CD14-positive monocyte (primary cell): ENCODE measurements at places on chromosomes 16 and 17.

DNA sequence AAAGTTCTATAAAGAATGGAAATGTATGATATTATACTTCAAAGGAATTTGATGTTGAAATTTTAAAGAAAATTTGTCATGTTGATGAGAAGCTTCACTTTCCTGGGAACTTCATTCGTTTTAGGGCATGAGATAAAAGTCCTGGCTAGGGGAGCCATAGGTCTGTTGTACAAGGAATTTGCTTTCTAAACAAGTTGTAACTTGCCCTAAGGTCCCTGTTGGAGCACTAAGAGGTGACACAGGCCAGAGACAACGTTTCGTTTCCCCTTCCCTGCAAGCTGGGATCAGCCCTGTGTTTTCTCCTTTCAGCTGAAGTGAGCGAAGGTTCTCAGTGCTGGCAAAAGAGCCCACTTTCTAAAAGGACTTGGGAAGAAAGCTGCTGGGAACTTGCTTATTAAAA, 16.6 kb downstream of the PLD6 start:
- no peaks in the 10 kb centered on the region for H3K27me3 ChIP-seq
- H3K4me3 ChIP-seq = no peak overlapping the region
- DNase-seq = no peak
- H3K36me3 ChIP-seq = peaks cover 1% of the 10 kb centered on the region
- peaks cover 17% of the 10 kb centered on the region for H3K4me1 ChIP-seq

GRCh38 chr16:84548508-84548907, 44.0 kb upstream of the MEAK7 start:
- no peak for DNase-seq
- no peak overlapping the region for H3K27ac ChIP-seq
- peaks cover 21% of the 10 kb centered on the region for H3K4me1 ChIP-seq
- no peaks in the 10 kb centered on the region for H3K36me3 ChIP-seq

DNA sequence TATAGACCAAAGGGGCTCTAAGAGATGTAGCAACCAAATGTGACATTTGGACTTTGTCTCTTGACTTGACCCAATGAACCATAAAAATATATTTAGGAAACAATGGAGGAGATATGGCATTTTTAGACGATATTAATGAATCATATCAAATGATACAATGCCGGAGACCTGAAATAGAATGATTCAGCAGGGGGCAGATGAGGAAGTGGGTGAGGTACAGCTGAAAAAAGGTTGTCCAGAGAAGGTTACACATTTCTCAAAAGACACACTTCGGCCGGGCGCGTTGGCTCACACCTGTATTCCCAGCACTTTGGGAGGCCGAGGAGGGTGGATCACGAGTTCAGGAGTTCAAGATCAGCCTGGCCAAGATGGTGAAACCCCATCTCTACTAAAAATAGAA, 16.5 kb upstream of the SNN start:
- H3K36me3 ChIP-seq = no peaks in the 10 kb centered on the region
- no peaks in the 10 kb centered on the region for H3K27me3 ChIP-seq
- H3K4me1 ChIP-seq = no peaks in the 10 kb centered on the region
- no peak for DNase-seq

DNA sequence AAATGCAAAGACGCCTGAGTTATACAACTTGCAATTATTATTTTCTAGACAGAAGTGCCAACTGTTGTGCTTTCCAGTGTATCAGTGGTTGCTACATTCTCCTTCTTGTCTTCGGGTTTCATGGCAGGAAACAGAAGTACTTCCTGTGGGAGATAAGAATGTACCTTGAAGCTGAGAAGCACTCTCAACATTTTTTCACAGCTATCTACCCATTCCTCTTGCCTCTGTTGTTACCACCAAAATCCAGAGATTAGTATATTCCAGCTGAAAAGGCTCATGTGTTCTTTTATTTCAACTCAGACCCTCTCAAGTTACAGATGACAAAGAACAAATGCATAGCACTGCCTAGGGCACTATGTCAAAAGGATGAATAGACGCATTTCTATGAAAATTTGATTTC, 4.8 kb upstream of the ADAT1 start:
- H3K27ac ChIP-seq = no peak overlapping the region
- peaks cover 4% of the 10 kb centered on the region for H3K4me1 ChIP-seq
- no peak overlapping the region for H3K4me3 ChIP-seq
- H3K27me3 ChIP-seq = no peaks in the 10 kb centered on the region

DNA sequence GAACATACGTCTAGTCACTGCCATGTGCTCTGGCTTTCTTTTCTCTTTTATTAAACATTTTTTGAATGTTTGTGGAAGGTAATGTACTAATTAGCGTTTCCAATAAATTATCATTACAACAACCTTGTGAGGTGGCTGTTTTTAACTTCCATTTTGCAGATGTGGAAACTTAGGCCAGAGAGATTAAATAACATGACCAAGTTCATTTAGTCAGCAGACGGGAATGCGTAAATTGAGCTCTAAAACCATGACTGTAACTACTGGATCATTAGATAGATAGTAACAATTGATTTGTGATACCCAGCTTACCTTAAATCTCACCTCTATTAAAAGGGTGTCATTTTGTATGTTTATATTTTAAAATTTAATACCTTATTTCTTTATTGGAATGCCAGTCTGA, 49.4 kb downstream of the RABEP1 start:
- H3K27ac ChIP-seq = no peak overlapping the region
- no peaks in the 10 kb centered on the region for H3K4me1 ChIP-seq
- H3K36me3 ChIP-seq = peaks cover 53% of the 10 kb centered on the region
- H3K4me3 ChIP-seq = no peak overlapping the region

- no peak for DNase-seq
- no peaks in the 10 kb centered on the region for H3K27me3 ChIP-seq
- H3K27ac ChIP-seq = no peak overlapping the region
- no peak overlapping the region for H3K4me3 ChIP-seq
- H3K36me3 ChIP-seq = peaks cover 3% of the 10 kb centered on the region
These were observed 155.7 kb upstream of the NOL11 start for GRCh38 chr17:67562005-67562404.

- H3K4me1 ChIP-seq = no peaks in the 10 kb centered on the region
- DNase-seq = no peak
- no peak overlapping the region for H3K4me3 ChIP-seq
- no peaks in the 10 kb centered on the region for H3K36me3 ChIP-seq
- no peak overlapping the region for H3K27ac ChIP-seq
- H3K27me3 ChIP-seq = no peaks in the 10 kb centered on the region
These were observed 20.5 kb downstream of the TMEM114 start for GRCh38 chr16:8569650-8570346.

- DNase-seq = no peak
- no peak overlapping the region for H3K27ac ChIP-seq
- H3K27me3 ChIP-seq = peaks cover 32% of the 10 kb centered on the region
These were observed 16.3 kb upstream of the BCAR1 start for GRCh38 chr16:75267631-75268264.

DNA sequence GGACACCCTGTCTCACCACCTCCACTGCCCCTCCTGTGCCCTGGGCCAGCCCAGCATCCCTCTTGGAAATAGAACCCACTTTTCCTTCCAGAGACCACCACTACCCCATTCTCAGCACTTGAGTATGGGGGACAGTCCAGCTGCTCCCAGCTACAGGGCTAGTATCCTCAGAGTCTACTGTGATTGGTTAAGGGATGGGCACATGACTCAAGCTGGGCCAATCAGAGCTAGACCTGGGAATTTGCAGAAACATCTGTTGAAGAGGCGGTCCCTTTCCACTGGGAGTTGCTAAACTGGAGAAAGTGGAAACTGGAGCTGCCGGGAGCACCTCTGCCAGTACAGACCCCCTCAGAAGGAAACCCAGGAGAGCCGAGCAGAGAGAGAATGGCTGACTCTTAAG, 156.6 kb downstream of the GSG1L start:
- H3K36me3 ChIP-seq = no peaks in the 10 kb centered on the region
- H3K4me1 ChIP-seq = no peaks in the 10 kb centered on the region
- no peak overlapping the region for H3K27ac ChIP-seq
- no peak for DNase-seq
- no peak overlapping the region for H3K4me3 ChIP-seq

GRCh38 chr17:15454346-15454745, 13.1 kb downstream of the CDRT4 start:
- no peaks in the 10 kb centered on the region for H3K4me1 ChIP-seq
- H3K4me3 ChIP-seq = no peak overlapping the region
- no peak for DNase-seq
- H3K27ac ChIP-seq = no peak overlapping the region
- H3K27me3 ChIP-seq = no peaks in the 10 kb centered on the region
- no peaks in the 10 kb centered on the region for H3K36me3 ChIP-seq

DNA sequence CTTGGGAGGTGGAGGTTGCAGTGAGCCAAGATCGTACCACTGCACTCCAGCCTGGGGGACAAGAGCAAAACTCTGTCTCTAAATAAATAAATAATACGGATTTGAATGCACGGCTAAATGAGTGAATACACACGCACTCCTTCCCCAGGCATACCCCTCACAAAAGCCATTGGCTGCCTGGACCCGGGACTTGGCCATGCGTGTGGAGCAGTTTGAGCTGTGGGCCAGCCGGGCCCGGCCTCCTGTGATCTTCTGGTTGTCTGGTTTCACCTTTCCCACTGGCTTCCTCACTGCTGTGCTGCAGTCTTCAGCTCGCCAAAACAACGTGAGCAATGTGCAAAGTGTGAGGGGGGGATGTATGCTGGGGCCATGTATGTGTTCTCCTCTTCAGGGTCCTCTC, 1.6 kb upstream of the KDM6B start:
- DNase-seq = no peak
- no peaks in the 10 kb centered on the region for H3K36me3 ChIP-seq
- H3K4me1 ChIP-seq = peaks cover 39% of the 10 kb centered on the region
- H3K27ac ChIP-seq = no peak overlapping the region
- H3K27me3 ChIP-seq = no peaks in the 10 kb centered on the region

GRCh38 chr16:28587386-28587785, 9.5 kb downstream of the SULT1A2 start:
- H3K36me3 ChIP-seq = peaks cover 97% of the 10 kb centered on the region
- DNase-seq = no peak
- H3K4me3 ChIP-seq = no peak overlapping the region
- H3K27me3 ChIP-seq = no peaks in the 10 kb centered on the region
- H3K4me1 ChIP-seq = no peaks in the 10 kb centered on the region

DNA sequence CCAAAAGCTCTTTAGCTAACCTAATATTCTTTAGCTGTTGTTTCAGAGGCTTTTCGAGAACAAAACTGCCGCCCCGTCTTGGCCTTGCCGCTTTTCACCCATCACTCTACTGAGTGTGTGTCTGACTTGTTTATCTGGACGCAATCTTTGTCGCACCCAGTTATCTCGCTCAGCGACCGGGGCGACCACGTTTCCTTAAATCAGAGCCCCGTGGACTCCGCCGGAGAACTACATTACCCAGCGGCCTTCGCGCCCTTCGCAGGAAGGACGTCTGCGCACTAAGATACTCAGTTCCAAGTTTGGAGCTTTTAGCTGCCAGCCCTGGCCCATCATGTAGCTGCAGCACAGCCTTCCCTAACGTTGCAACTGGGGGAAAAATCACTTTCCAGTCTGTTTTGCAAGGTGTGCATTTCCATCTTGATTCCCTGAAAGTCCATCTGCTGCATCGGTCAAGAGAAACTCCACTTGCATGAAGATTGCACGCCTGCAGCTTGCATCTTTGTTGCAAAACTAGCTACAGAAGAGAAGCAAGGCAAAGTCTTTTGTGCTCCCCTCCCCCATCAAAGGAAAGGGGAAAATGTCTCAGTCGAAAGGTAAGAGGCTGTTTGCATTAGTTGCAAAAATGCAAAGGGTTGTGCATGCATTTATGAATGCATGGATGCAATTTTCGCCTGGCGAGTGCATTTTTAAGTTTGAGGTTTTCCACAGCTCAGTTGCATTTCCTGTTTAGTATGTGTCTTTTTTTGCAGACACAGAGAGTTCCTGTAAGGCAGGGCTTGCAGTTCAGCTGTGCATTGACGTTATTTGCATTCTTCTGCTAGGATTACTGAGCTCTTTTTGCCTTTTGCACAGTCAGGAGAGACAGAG, at the start of gene MAP2K6:
Gene MAP2K6 (plus strand): TSS at position 290 of the 867 bp plus-strand sequence. CDS start 288 bp downstream, at position 578.
- peak within 1 kb of the TSS; percentile 42 for H3K27ac ChIP-seq
- no peaks in the 10 kb centered on the region for H3K27me3 ChIP-seq
- peaks cover 33% of the 10 kb centered on the region for H3K4me1 ChIP-seq
- peak within 1 kb of the TSS; percentile 91 for H3K4me3 ChIP-seq

DNA sequence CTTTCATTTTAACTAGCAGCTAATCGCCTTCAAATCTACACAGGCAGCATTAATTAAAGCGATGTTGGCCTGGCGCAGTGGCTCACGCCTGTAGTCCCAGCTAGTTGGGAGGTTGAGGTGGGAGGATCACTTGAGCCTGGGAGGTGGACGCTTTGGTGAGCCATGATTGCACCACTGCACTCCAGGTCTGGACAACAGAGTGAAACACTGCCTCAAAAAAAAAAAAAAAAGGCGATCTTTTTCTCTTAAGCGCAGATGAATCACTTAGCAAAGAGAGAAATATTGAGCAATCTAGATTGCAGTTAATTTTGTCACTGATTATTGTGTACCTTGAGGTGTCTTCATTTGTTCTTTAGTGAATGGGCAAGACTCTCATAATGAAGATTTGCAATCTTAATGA, 12.4 kb downstream of the SNTB2 start:
- peaks cover 4% of the 10 kb centered on the region for H3K27me3 ChIP-seq
- no peak overlapping the region for H3K4me3 ChIP-seq
- H3K36me3 ChIP-seq = no peaks in the 10 kb centered on the region
- no peaks in the 10 kb centered on the region for H3K4me1 ChIP-seq
- no peak for DNase-seq
- no peak overlapping the region for H3K27ac ChIP-seq

GRCh38 chr17:4968486-4969046, 949 bp upstream of the SPAG7 start:
- H3K27ac ChIP-seq = peak overlapping the region; percentile 94
- no peaks in the 10 kb centered on the region for H3K27me3 ChIP-seq
- peak overlapping the region; percentile 46 for H3K4me3 ChIP-seq
- DNase-seq = no peak
- H3K36me3 ChIP-seq = peaks cover 34% of the 10 kb centered on the region
- H3K4me1 ChIP-seq = peaks cover 48% of the 10 kb centered on the region

DNA sequence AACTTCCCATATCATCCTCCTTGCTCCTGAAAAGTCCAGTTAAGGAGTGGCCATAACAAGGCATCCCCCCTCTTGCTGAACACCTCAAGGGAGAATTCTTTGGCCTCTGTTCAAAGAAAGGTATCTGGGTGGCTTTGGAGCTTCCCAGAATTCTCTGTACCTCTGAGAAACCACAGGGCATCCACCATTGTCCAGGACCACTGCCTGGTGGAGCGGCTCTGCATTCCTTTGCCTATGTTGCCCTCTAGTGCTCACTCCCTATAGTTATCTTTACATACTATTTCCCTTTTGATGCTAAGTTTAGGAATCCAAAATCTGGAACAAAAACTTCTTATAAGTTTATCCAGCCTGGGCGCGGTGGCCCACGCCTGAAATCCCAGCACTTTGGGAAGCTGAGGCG, 30.3 kb downstream of the CHD9NB start:
- no peak overlapping the region for H3K27ac ChIP-seq
- peak; percentile 10 for DNase-seq
- H3K4me3 ChIP-seq = no peak overlapping the region
- no peaks in the 10 kb centered on the region for H3K36me3 ChIP-seq

DNA sequence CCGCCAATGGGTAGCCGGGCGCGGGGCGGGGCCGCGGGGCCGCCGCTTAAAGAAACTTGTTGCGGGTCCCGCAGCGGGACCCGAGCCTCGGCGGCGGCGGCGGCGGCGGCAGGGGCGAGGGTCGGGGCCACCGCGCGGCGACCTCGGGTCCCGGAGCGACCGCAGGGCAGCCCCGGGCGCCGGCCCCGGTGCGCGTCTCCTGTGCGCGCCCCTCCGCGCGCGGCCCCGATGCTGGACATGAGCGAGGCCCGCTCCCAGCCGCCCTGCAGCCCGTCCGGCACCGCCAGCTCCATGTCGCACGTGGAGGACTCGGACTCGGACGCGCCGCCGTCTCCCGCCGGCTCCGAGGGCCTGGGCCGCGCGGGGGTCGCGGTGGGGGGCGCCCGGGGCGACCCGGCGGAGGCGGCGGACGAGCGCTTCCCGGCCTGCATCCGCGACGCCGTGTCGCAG, at the start of gene SOX8:
Gene SOX8 (plus strand): TSS at position 76 of the 450 bp plus-strand sequence. CDS start 153 bp downstream, at position 229.
- DNase-seq = no peak
- no peak within 1 kb of the TSS for H3K4me3 ChIP-seq
- peaks cover 17% of the 10 kb centered on the region for H3K27me3 ChIP-seq
